ENCODE measurements at places on chromosomes 7 and 10.
A peak's percentile ranks its signal among the peaks of the same experiment; 100 is the strongest.

- DNase-seq = no peak
These were observed 2.2 kb upstream of the SAP25 start for GRCh38 chr7:100575746-100576383.

DNA sequence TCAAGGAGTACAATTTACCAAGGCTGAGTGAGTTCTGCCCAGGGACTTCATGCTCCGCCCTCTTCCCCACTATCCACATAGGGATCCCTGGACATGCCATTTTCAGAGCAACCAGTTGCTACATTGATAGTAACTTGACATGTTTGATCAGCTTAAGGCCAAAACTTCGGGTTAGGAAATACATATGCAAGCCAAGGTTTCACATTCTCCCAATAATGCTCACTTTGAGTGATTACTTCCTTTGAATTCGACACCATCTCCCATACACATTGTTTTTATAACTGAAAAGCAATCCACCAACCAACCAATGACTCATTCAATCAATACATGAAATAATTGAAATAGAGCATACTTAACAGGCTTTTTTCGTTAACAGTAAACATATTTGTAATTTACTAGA, 137.9 kb downstream of the GLI3 start:
- no peak for DNase-seq

DNA sequence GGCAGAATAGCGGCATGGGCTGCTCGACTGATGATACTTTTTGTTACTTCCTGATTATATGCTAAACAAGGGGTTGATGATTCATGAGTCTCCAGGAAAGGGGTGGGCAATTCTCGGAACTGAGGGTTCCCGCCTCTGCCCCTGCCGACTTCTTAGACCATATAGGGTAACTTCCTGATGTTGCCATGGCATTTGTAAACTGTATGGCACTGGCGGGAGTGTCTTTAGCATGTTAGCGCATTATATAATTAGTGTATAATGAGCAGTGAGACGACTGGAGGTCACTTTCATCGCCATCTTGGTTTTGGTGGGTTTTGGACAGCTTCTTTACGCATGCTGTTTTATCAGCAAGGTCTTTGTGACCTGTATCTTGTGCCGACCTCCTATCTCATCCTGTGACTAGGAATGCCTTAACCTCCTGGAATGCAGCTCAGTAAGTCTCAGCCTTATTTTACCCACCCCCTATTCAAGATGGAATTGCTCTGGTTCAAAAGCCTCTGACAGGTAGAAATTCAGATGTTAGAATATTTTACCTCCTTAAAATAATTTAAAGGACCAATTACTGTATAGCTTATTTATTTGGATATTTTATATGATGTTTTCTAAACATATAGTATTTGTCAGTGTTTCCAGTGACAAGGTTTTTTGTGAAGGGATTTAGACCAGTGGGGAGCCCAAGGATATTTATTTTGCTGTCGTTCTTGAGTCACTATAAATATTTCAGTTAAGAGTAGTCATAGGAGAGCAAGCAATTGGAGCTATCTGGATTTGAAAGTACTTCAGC, 90.1 kb upstream of the PIK3CG start:
- DNase-seq = peak; percentile 99

DNA sequence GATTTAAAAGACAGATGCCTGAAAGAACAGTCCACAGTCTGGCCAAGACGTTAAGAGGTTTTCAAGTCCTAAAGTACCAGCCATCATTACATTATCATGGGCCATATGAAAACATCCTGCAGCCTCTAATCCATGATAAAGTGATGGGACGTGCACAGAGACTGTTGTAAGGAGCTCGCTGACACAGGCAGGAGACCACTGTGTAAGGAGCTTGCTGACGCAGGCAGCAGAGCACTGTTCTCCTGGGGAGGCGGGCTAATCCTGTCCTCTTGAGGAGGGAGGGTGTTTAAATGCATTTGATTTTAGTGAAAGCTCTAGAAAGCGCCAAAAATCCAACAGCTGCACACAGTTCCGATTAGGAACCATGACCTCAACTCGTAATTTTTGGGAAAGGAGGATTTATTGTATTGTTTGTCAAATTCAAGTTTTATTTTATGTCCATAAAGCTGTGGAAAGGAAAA, 16.9 kb downstream of the SVIL start:
- no peak for DNase-seq

DNA sequence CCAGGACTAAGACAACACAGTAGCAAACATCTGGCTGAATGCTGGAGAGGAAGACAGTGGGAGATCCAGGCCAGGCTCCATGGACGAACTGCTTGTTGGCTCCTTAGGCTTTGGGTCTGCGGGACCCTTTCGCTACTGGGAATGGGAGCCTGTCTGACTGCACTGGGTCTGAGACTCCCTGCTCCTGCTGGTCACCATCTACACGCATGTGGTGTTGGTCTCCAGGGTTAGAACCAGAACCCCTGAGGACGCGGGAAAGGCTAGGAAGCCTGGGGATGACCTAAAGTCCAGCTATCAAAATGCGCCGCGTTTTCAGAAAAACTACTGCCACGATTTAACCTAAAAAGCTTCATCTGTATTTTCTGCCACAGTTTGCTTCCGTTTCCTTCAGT, 817 bp upstream of the DNAJB6 start:
- no peak for DNase-seq

- no peak for DNase-seq
These were observed 189.8 kb downstream of the JCAD start for GRCh38 chr10:29869593-29869992.

GRCh38 chr7:70942791-70943190, 189.2 kb upstream of the GALNT17 start:
- DNase-seq = no peak

GRCh38 chr7:114650491-114650890, 235.9 kb downstream of the FOXP2 start:
- DNase-seq = no peak

DNA sequence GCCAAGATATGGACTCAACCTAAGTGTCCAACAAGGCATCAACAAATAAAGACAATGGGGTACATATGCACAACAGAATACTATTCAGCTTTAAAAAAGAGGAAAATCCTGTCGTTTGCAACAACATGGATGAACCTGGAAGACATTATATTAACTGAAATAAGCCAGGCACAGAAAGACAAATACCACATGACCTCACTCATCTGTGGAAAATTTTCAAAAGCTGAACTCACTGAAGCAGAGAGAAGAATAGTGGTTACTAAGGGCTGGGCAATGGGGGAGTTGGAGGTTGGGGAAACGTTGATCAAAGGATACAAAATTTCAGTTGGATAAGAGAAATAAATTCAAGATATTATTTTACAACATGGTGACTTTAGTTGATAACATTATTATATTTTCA, 221.4 kb upstream of the PITRM1 start:
- DNase-seq = no peak

GRCh38 chr10:110511734-110512449, 14.2 kb downstream of the DUSP5 start:
- no peak for DNase-seq

DNA sequence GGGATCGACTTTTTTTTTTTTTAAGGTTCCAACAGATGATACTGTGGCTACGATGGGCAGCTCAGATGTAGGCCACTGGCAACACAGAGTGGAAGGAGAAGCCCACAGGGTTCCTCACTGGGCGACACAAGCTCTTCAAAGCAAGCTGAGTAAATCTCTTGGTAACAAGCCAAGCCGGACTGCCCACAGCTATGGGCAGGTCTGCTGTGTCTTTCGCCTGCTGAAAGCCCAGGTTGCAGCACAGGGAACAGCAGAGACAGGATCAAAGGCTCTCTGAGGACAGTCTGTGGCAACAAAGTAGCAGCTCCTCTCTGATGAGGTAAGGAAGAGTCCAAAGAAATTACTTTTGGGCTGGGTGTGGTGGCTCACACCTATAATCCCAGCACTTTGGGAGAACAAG, 83.6 kb downstream of the KCNMA1 start:
- no peak for DNase-seq

DNA sequence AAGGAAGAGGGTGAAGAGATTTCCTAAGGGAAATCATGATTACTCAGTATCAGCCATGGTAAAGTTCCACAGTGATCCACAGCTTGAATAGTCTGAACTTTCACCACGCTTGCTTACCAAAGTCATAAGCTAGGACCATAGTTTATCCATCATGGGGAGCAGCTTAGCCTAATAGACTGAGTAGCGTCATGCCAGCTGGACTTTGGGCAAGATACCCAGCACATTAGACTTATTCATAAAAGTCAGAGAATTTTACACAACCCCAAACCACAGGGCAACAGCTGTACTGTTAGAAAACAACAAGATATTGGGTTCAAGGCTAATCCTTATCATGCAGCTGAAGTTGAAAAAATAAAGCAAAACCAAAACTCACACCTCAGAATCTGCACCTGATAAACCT, 491.0 kb downstream of the XPNPEP1 start:
- no peak for DNase-seq

GRCh38 chr7:41732436-41732785, 29.5 kb upstream of the INHBA start:
- DNase-seq = peak; percentile 35

DNA sequence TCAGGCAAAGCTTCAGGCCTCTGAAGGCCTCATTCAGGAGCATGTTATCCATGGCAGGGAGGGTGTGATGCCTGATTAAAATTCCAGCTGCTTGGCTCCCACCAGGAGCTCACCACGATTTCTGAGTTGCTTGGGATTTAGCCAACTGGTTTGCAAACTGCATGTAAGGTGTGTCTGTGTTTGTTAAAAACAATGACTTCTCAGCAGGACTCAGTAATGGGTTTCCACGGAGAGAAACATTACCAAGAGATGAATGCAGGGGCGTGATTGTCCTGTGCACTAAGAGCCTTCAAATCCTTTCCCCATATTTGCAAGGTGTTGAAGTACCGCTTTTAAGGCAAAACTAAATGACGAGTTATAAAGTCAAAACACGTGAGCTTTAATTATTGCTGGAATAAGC, 88.8 kb upstream of the BTBD16 start:
- no peak for DNase-seq
